ENCODE measurements at places on chromosomes 11 and 22.
A peak's percentile ranks its signal among the peaks of the same experiment; 100 is the strongest.

GRCh38 chr11:1471736-1472135 lies 14.8 kb downstream of the MOB2 start:
- DNase-seq, result no peak

GRCh38 chr11:104005234-104005855 lies 31.1 kb upstream of the DDI1 start:
- no peak for DNase-seq

DNA sequence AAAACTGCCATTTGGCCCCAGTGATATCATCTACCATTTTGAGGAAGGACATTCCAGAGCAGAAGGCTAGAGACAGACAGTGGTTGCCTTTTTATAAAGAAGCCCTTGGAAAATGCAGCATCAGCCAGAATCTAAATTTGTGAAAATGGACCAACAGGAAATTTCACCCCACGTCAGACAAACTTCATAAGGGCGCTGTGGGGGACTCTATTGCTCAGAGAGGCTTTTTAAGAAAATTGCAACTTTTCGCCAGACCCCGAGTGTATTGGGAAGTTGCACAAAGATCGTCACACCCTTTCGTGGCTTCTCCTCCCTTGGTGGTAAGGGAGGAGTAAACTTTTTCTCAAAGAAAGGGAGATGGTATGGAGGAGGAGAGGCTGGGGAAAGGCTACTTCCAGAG lies 12.3 kb upstream of the ALX4 start:
- no peak for DNase-seq

DNA sequence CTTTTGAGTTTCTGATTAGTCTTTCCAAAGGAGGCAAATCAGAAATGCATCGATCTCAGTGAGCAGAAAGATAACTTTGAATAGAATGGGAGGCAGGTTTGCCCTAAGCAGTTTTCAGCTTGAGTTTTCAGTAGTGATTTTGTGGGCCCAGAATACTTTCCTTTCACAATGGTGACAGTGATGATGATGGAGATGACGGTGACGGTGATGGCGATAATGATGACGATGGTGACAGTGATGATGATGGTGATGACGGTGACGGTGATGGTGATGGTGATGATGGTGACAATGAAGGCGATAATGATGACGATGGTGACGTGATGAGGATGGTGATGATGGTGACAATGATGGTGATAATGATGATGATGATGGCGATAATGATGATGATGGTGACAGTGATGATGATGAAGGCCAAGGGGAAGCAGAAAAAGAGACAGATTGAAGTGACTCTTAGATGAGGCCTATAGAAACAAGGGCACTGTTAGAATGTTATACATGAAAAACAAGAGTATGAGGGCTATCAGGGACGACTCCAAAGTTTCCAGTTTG lies 153.4 kb upstream of the B3GAT1 start:
- DNase-seq, result no peak

DNA sequence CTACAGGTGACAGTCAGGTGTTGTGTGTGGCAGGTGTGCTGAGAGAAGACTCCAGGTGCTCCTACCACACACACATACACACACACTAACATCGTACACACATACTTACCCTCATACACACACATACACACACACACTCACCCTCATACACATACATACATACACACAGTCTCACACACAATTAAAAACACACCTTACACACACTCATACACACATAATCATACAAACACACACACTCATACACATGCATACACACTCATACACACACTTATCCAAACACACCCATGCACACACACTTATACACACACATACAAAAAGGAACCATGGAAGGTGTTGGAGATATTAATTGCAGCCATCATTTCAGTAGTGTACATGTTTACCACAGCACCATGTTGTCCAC lies 4.6 kb downstream of the KRTAP5-3 start:
- no peak for DNase-seq

DNA sequence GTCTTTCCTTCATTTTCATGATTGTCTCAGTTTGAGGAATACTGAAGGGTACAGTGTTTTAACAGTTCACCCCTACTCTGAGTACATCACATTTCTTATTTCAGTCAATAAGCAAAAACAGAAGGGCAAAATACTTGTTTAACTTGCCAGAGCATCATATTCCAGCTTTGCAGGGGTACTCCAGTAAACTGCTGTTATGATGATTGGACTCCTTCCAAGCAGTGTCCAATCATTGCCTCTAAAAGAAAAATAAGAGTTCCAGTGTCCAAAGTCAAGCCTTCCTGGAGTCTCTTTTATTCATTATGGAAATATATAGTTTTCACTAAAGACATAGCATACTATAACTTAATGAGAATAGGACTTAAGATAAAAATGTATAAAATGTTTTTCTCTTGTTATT lies 105.1 kb downstream of the FANCF start:
- DNase-seq, result no peak

GRCh38 chr11:111297696-111298095 lies 650 bp upstream of the POU2AF3 start:
- no peak for DNase-seq

- DNase-seq, result no peak
Measured at GRCh38 chr11:45184640-45185039, 38.2 kb downstream of the PRDM11 start.

GRCh38 chr11:134751031-134751585 lies 339.1 kb upstream of the B3GAT1 start:
- no peak for DNase-seq

DNA sequence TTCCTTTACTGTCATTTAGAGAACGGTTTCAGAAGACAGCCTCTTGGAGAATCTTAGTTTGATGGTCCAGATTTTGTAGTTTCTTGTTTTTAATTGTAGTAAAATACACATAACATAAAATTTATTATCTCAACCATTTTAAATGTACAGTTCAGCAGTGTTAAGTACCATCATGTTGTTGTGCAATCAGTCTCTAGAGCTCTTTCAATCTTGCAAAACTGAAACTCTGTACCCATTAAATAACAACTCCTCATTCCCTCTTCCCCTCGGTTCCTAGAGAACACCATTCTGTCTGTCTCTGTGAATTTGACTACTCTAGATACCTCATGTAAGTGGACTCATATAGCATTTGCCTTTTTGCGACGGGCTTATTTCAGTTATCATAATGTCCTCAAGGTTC lies 69.8 kb downstream of the GRIK4 start:
- no peak for DNase-seq

DNA sequence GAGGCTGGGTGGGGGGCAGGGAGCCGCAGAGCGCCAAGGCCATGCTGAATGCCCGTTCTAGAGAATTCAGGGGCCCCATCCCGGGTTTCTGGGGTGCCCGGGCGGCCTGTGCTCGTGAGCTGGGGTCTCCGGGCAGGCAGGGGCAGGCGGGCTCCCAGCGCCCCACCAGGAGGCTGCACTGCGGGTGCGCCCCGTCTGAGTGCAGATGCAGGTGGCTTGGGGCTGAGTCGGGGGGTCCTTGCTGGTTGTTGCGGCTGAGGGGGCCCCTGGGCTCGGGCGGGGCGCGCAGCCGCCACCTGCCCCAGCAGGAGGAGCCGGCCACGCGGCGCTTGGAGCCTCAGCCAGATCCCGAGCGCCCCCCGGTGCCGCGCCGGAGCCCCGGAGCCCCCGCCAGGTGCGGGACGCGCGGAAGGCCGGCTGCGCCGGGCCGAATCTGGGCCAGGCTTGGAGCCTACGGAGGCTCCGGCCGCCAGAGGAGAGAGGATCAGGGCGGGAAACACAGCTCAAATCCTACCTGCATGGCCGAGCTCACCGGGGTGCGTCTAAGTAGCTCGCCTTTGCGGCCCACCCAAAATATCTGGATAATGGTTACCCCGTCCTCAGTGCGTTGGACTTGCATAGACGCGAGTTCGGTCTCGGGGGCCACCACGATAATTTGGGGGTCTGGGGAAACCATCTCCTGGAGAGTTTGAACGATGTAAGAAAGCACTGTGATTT lies 590 bp upstream of the IGF2 start:
- no peak for DNase-seq

DNA sequence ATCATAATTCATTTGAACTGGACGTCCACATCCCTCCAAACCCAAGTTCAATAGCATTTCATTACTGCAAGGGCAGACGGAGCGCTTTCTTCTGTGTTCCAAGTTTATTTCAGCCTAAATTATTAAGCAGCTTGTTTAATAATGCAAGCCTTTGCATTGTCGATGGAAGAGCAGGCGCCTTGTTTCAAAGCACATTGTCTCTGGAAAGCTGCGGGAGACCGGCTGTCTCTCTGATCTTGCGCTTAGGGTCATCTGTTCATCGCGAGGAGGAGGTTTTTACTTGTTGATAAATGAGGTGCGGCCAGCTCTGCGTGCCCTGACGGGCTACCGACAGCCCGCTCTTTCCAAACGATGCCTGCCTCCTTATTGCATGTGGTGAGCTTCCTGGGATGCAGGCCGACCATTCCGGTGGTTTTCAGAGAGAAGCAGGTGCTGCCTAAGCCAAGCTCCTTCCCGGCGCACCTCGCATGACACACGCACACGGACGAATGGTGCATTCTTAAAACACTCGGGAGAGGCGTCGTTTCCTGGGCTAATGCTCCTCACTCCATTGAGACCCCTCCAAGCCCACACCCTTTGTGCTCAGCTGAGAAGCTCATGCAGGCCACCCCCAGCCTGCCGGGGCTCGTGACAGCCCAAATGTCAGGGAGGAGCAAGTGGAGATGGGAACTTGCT lies 456.9 kb downstream of the BRD1 start:
- no peak for DNase-seq

DNA sequence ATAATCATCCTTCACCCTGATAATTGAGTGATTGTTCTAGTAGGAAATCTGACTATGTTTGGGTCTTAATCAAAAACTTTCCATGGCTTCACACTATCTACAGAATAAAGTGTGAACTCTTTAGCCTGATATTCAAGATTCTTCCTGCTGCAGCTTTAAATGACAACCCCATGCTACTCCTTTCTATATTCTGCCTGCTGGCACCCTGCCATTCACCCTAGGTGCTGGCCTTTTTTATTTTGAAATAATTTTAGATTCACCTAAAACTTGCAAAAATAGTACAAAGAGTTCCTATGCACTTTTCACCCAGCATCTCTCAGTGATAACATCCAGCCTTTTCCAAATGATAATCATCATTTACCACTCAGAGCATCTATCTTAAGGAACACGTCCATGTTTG lies 363.4 kb upstream of the NARS2 start:
- DNase-seq, result no peak

DNA sequence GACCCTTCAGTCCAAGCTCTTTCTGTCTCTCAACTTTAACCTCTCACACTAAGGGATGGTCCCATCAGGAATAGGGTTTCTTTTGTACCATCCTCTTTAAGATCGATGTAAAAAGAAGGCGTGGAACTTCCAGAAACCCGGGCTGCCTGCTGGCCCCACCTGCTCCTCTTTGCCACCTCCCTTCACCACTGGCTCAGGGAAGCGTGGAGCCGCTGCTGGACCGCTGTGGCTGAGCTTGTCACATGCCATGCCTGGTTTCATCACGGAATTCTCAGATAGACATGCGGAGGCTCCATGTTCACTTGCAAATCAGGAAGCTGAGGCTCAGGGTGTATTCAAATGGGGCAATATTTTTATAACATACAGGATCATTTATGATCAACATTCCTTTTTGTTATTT lies 399.7 kb downstream of the BRD1 start:
- DNase-seq, result no peak

DNA sequence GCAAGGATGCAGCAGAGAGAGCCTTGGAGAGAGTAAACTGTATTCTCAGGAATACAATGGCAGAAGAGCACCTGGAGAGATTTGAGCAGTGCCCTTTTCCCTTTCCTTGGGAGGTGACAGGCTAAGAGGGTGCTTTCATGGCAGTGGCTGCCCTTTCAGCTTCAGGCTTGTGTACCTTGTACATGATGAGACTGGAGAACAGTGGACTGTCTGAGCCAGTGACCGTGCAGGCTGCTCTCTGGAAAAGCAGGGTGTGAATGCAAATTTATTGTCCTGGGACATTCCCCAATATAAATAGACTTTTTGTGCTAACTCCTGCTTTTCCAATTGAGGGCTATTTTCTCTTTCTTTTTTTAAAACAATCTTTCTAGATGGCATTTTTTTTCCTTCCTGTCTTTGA lies 99.3 kb downstream of the TRIM44 start:
- no peak for DNase-seq

GRCh38 chr22:30306627-30307011 lies 17.3 kb upstream of the CASTOR1 start:
- no peak for DNase-seq

- DNase-seq, result no peak
Measured at GRCh38 chr11:12016246-12016645, 7.8 kb upstream of the DKK3 start.

DNA sequence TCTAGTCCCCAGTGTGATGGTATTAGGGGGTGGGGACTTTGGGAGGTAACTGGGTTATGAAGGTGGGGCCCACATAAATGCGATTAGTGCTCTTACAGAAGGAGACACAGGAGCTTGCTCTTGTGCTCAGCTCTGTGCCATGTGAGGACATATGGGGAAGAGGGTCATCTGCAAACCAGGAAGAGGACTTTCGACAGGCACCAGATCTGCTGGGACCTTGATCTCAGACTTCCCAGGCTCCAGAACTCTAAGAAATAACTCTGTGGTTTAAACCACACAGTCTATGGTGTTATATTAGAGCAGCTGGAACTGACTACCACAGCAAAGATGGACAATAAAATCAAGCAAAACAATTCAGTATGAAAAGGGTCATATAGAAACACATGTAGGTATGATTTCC lies 26.7 kb downstream of the NNMT start:
- DNase-seq, result no peak

DNA sequence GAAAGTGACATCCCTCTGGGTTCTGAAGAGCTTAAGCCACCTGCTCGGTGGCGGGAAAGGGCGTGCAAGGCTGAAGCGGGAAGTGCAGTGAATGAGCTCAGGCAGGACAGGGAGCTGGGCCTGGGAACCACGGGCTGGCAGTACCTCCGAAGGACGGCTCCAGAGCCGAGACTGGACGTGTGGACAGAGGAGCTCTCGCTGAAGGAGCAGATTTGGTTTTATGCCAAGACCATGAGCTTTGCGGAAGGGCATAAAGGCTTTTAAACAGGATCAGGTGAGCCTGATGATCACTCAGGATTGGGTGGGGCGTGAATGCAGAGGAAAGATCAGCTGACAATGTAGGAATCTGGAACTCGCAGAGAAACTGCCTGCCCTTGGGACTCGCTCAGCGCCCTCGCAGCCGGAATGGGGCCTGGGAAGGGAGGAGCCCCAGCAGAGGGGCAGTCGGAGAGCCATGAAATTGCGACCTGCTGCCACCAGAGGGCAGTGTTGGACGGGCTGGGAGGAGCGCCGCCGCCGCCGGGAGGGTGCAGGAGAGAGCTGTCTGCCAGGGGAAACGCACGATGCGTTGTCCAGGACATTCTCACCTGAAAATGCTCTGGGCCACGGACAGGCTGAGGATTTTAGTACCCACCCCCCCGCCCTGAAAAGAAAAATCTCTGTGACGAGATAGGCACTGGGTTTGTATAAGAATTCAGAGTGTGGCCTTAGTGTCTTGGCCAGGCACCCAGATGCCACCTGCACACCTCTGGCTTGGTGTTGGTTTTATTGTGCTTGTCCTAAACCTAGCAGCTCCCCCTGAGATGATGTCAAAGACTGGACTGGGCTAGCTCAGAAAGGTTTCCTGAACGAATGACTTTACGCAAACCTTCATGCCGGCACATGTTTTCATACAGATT lies 324.4 kb downstream of the NTM start:
- DNase-seq, result peak; percentile 59
